ENCODE measurements at places on chromosomes 7 and 10. TPM values are rescaled to one million over a fixed set of nuclear protein-coding genes. Genes with fewer than 3 reads are reported as not detected.

Gene FAM24B
- total RNA-seq, result 6.8 TPM

Gene MRPS33
- total RNA-seq, result 40.1 TPM

Gene AKR1C2
- total RNA-seq, result 10.6 TPM

Gene PMS2
- total RNA-seq, result 28.1 TPM

Gene SFRP5
- not detected for total RNA-seq
